H9 (cell line): ENCODE measurements at places on chromosomes 16 and 17.

GRCh38 chr17:53640808-53641207, 181.9 kb upstream of the KIF2B start:
- DNase-seq: no peak

- peak; percentile 94 for DNase-seq
Observed at GRCh38 chr17:45040459-45040858, 11.0 kb downstream of the DCAKD start.

- DNase-seq: no peak
Observed at GRCh38 chr17:81840826-81841778, 6.3 kb upstream of the PPP1R27 start.

GRCh38 chr16:20881503-20881878, 18.7 kb downstream of the DCUN1D3 start:
- DNase-seq: no peak

GRCh38 chr17:47983492-47984223, 12.7 kb downstream of the CDK5RAP3 start:
- DNase-seq: no peak

DNA sequence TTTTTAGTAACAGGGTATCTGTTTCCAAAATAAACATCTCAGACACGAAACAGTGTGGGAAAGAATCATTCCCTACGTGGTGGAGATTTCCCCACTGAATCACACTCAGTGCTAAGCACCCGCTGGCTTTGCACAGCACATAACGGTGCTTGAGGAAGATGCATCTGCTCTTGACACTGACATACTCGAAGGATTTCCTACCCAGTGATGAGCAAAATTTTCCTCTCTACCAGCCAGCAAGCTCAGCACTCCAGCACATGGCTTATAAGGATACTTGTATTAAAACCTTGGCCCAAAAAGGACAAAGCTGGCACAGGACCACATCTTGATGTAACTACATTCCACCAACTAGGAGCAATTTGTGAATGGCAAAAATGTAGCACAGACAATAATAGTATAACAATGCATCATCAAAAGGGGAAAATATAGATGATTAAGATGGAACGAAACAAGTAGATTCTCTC, 59.0 kb downstream of the ANKFY1 start:
- peak; percentile 10 for DNase-seq

DNA sequence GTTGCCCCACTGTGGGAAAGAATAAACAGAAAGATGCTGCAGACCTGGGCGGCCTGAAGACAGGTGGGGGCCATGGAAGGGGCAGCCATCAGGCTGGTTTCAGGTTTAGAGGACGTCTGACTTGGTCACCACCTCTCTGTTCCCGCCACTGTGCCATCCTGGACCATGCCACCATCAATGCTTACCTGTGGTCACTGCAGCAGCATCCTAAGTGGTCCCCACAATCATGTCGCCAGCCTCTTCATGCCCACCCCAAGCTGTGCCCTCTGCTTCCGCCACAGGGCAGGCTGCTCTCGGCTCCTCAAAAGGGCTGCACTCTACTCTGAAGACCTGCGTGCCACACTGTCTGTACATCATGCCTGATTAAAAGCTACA, 10.4 kb downstream of the SMIM5 start:
- no peak for DNase-seq

DNA sequence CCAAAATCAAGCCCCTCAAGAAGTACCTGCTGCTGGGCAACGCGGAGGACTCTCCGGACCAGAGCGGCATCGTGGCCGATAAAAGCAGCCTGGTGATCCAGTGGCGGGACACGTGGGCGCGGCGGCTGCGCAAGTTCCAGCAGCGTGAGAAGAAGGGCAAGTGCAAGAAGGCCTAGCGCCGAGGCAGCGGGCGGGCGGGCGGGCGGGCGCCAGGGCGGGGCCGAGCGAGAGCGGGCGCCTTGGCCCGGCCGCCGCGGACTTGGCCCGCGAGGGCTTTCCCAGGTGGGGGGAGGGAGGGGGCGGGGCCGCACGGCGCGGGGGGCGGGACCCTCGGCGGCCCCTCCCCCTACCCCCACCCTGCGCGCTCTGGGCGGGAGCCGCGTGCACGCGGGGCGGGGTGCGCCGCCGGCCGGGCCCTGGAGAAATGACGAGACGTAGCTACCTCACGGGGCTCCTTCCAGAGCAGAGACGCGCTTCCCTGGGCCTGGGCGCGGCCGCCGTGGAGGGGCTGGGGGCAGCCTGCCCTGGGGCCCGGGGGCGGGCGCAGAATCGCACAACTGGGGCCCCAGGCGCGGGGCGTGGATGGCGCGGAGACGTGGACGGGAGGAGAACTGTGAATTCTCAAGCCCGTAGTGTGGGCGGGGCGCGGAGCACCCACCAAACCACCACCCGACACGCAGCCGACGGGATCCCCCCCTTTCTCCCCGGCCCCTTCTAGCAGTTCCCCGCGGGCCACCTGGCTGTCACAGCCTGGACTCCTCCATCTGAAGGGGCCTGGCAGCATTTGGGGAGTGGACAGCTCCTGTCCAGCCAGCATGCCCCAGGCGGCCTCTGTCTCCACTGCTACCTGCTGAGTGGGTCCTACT, 218.7 kb downstream of the NTN1 start:
- DNase-seq: peak; percentile 83

- no peak for DNase-seq
Observed at GRCh38 chr16:68397710-68398201, 50.6 kb downstream of the SMPD3 start.

DNA sequence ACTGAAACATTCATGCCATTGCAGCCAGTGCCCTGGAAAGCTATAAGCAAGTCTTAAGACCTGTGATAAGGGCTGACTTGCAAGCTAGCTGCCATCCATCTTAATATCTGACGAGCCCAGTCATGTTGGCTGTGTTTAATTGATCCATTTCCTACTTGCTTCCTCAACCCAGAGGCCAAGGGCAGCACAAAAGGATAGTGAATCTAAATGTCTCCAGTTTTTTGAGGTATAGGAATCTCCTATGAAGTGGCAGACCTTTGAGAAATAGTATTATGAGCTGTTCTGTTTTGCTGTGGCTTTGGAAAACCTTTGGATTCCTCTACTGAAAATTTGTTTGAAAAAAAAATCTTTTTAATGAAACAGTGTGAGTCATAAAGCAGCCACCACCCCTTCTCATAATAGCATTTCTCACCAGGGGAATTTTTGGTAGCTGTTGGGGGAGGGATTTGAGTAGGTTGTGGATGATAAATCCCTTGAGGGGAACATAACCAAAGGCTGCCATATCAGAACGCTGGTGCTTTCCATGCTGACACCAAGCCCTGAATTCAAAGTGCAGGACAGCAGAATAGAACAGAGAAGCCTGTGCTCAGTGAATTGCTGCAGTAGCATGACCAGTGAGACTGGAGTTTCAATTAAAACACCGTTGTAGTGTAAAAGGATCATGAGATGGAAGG, 12.9 kb downstream of the ZNRF1 start:
- DNase-seq: no peak

GRCh38 chr17:46874906-46875305, 23.5 kb downstream of the WNT9B start:
- DNase-seq: no peak

DNA sequence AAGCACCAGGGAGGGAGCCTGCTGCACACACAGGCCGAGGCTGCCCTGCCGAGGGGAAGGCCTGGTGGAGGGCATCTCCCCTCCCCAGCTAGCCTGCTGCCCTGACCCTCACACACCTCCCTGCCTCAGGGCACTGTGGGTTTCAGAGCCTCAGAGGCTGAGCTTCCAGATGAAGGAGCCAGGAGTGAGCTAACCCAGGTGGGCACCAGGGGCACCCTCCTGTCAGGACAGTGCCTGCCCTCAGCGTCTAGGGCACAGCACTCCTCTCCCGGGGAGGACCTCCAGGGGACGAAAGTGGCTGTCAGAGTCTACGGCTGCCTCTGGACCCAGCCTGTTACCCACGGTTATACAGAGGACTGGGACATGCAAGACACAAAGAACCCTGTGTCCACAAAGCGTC, 22.8 kb upstream of the DLX4 start:
- no peak for DNase-seq

DNA sequence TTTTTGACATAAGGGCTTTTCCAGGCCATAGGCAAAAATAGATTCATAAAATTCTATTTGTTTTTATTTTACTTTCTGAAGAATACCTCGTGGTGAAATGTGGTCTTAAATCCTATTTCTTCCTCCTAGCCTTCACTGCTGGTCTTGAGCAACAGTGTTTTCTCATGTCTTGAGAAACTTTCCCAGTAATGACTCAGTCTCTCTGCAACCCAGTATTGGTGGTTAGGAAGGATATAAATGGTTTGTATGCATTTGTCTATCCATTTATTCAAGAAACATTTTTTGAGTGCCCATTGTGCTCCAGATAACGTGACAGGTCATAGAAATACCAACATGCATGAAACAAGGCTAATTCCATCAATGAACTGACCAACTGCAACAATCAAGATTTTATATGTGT, 213.9 kb downstream of the TMEM114 start:
- DNase-seq: no peak

GRCh38 chr16:88652762-88653063, 1.9 kb upstream of the CYBA start:
- DNase-seq: no peak

DNA sequence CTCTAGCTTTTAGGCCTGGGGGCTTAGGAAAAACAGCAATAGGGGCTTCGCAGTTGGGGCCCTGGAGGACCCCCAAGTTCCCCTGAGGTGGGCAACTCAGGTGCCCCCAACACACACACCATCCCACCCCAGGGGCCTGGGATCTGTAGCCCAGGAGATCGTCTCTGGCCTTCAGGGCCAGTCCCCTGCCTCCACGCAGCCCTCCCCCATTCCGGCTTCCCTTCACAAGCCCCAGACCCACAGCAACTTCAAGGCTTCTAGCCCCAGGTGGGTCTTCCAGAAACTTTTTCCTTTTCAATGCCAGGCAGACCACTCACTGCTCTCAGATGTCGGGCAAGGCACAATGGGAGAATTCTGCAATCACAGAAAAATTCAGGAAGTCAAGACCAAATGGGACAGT, 79.4 kb downstream of the C16orf78 start:
- DNase-seq: no peak

DNA sequence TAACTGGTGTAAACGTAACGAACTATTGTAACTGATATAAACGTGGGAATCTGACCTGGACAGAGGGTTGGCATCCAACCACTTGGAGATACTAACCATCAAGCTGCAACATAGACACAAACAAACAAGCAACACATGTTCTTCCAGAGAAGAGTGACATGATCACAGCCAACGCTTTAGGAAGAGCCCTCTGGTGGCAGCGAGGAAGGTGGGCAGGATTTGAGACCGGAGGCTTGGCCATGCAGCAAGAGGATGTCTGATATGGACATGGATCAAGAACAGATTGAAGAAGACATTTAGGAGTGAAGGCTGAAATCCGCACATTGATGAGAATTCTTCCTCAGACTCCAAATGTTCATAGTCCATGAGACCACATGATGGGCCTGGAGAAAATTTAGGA, 40.3 kb upstream of the TNRC6A start:
- peak; percentile 56 for DNase-seq

DNA sequence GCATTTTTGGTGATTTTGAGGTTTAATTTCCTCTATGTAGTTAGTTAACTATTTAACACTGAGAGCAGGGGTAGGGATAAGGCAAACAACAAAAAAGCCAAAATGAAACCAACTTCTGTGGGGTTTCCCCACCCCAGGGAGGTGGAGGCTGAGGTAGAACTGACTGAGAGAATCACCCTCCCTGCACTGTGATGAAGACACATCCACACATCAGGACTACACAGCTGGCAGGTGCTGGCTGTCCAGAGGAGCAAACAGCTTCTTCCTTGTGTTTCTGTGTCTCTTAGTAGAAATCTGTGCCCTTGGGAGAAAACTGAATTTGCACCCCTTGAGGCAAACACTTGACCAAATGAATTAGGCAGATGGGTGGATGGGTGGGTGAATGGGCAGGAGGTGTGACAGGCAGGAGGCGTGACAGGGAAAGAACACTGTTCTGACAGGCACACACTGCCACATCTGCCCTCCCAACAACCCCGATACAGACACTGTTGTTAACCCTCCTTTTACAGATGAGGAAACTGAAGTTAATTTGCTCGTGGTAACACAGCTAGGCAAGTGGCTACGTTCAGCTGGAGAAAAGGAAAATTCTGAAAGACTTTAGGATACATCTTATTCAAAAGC, 62.9 kb upstream of the AMZ2 start:
- DNase-seq: no peak

DNA sequence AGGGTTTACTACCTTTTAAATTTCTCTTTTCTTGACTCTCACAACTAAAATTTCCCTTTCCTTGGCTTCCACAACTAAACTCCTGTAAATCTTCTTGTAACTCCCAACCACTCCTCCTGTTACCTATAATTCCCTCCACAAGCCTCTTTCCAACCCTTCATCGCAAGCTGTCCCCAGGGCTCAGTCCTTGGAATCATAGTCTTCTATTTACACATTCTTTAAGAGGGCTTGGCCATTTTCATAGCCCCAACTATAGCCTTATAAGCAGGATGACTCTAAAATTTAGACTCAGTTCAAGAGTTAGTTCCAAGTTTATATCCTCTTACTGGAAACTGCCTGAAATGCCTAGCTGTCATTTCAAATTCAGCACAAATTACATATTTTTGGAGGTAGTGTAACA, 23.9 kb downstream of the GLG1 start:
- no peak for DNase-seq

GRCh38 chr16:85991425-85991824, 92.5 kb downstream of the IRF8 start:
- DNase-seq: no peak

- DNase-seq: no peak
Observed at GRCh38 chr16:70715860-70716357, 30.1 kb upstream of the MTSS2 start.

DNA sequence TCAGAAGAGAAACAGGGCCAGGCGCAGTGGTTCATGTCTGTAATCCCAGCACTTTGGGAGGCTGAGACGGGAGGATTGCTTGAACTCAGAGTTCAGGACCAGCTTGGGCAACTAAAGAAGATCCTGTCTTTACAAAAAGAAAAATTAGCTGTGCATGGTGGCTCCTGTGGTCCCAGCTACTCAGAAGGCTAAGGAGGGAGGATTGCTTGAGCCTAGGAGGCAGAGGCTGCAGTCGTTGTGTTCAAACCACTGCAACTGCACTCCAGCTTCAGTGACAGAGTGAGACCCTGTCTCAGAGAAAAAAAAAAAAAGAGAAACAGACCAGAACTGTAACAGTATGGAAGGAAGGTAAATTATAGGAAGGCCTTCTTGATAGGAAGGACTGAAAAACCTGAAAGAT, 10.3 kb downstream of the ARL4D start:
- DNase-seq: no peak

DNA sequence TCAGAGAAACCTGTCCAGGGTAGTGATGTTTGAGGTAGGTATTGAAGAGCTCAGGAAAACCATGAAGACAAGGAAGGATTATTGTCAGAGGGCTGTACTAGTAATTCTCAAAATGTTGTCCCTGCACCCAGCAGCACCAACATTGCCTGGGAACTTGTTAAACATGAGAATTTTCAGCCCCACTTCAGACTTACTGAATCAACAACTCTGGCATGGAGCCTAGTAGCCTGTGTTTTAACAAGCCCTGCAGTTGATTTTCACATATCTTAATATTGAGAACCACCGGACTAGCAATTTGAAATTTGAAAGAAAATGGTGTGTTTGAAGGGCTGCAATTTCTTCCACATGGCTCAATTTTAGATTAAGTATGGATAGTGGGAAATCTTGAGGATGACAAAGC, 2.8 kb upstream of the KIF2B start:
- DNase-seq: no peak

- DNase-seq: no peak
Observed at GRCh38 chr16:65260746-65261145, 138.9 kb upstream of the CDH11 start.

- peak; percentile 83 for DNase-seq
Observed at GRCh38 chr17:2049333-2050299, 5.3 kb upstream of the HIC1 start.
